ENCODE measurements at places on chromosomes 13 and 19.

- peak; percentile 58 for DNase-seq
Observed at GRCh38 chr19:1513499-1514294, 878 bp upstream of the ADAMTSL5 start.

DNA sequence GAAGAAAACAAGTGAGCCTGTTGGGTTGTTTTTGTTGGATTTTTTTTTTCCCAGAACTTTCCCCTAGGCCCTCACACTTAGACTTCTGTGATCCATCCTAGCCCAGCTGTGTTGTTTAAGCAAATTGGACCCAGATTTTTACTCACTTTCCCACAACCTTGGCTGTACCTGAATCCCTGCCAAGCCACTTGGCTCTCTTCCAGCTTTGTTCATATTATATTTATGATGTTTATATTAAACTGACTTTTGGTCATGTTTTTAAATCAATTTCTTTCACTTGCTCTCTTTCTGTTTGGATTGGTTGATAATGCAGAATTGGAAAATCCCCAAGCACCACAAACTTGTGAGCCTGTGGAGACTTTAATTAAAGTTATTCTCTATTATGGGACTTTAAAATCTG, 16.6 kb downstream of the OLFM4 start:
- no peak for DNase-seq

- no peak for DNase-seq
Observed at GRCh38 chr13:93859716-93860115, 619.8 kb downstream of the DCT start.

DNA sequence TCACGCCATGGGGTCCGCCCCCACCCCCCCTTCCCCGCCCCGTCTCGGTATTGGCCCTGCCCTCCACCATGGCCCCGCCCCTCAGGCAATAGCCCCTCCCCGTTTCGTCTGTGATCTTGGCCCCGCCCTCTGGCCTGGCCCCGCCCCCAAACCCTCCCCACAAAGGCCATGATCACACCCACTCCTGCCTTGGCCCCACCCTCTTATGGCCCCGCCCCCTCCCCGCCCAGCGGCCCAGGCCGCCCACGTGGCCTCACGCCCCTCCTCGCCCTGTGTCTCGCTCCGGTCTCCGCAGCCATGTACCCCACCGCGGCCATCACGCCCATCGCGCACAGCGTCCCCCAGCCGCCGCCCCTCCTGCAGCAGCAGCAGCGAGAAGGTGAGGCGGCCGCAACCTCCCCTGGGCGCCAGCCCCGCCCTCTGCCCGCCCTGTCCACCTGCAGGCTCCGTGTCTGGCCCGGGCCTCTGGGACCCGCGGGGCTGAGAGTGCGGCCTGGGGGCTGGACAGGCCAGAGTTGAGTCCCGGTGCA, 61.3 kb downstream of the CELF5 start:
- DNase-seq, result peak; percentile 37

- no peak for DNase-seq
Observed at GRCh38 chr13:46402178-46402577, 15.1 kb upstream of the RUBCNL start.

GRCh38 chr13:110921695-110922094, 6.8 kb upstream of the ANKRD10 start:
- DNase-seq, result no peak

DNA sequence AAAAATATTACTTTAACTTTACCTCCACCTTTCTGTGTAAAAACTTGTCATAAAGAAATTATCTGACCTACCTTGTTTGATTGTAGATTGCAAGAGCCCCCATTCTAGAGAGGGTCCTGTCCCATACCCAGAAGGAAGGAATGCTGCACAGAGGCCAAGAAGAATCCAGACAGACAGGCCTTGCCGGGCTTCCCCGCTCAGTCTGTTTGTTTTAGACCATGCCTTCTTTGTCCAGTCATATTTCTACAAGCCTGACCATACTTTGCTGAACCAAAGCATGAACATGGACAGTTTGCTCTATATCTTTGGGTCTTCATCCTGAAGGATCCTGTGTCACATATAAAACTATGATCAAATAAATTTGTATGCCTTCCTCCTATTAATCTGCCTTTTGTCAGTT, 95.8 kb upstream of the MYCBP2 start:
- DNase-seq, result no peak

- DNase-seq, result no peak
Observed at GRCh38 chr13:40764587-40765403, 6.2 kb downstream of the MRPS31 start.

DNA sequence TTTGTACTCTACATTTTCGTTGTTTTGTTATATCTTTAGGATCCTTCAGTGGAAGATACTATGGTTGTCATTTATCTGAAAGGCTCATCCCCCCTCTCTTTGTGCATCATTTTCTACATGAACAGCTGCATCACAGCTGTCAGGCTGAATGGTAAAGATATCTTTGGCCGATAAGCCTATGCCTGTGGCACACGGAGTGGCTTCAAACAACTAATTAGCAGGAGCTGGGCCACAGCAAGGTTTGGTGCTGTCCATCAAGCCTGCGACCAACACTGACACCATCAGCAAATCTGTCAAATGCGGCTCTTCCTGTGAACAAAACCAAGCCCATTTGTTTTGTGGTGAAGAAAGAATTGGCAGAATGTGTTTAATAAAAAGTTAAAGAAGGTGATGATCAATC, 334.4 kb downstream of the PCDH9 start:
- no peak for DNase-seq

DNA sequence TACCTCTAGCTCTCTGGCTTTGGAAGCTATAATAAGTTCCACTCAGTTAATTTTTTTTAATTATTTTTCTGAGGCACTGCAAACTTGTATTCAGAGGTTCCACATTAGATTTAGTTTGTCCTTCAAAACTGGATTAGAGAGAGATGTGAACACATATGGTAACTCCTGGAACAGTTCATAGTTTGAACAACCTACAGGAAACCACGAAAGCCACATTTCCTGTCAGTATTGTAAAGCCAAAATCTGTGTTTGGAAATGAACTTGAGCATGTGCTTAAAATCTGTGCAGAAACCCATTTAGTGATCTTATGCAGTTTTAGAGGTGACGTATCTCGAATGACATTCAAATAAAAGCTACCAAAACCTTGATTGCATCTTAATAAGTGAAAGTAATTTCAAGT, 1952.0 kb downstream of the OLFM4 start:
- DNase-seq, result no peak

DNA sequence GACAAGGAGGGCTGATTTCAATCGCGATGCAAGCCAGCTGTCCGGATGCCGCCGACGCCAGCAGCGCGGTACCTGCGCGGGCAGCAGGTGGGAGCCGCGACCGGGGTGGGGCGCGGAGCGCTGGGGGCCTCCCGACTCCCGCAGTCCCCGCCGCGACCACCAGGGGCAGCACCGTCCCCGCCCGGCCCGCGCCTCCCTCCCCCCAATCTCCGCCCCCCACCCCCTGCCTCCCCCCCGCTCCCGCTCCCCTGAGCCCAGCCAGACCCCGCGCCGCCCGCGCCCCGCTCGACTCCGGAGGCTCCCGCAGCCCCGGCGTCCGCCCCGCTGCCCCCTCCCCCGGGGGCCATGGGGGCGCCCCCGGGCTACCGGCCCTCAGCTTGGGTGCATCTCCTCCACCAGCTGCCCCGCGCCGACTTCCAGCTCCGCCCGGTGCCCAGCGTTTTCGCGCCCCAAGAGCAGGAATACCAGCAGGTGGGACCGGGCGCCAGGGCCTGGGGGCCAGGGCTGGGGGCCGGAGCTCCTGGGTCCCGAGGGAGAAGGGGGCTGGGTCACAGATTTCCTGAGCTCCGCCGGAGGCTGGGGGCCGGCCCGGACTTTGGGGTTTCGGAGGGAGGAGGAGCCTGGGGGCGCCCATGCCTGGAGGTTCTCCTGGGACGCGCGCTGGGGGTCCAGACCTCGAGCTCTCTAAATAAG, at the start of gene TTYH1:
Gene TTYH1, plus strand, starts transcription at position 257 of the 693 bp plus-strand sequence. Its CDS starts 89 bp downstream, at position 346.
- peak; percentile 44 for DNase-seq

DNA sequence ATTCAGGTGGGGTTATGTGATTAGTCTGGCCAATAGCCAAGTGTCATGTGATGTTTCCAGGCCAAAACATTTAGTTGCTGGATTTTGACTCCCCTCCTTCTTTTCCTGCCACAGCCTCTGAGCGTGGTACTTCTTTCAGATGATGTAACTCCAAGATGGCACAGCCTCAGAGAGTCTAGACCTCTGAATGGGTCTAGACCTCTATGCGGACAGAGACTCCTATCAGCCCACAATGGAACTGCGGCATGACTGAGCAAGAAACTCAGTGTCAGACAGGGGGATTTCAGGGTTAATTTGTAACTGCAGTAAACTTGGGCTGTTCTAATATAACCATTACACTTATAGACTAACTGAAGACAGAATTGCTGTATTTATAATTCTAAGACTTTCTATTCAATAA, 42.6 kb upstream of the ZDHHC20 start:
- DNase-seq, result no peak

DNA sequence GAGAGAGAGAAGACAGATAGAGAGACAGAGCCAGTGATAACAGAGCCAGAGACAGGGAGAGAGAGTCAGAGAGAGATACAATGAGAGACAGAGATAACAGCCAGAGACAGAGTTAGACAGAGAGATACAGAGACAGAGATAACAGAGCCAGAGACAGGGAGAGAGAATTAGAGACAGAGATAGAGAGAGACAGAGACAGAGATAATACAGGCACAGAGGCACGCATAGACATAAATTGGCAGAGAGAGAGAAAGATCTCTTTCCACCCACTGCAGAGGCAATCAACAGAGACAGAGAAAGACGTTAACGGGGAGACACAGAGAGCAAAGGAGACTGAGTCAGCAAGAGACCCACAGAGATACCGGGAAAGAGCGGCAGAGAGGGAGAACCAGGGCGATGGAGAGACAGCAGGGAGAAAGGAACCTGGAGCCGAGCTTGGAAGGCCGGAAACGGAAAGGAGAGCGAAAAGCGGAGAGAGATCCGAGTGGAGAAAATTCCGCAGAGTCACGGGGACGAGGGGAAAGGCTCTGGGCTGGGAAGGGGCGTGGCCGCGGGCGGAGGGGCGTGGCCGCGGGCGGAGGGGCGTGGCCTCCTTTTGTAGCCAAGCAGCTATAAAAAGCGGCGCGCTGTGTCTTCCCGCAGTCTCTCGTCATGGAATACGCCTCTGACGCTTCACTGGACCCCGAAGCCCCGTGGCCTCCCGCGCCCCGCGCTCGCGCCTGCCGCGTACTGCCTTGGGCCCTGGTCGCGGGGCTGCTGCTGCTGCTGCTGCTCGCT, at the start of gene TNFSF9:
Gene TNFSF9, plus strand, starts transcription at position 641 of the 777 bp plus-strand sequence. Its CDS starts 11 bp downstream, at position 652.
- peak; percentile 80 for DNase-seq

DNA sequence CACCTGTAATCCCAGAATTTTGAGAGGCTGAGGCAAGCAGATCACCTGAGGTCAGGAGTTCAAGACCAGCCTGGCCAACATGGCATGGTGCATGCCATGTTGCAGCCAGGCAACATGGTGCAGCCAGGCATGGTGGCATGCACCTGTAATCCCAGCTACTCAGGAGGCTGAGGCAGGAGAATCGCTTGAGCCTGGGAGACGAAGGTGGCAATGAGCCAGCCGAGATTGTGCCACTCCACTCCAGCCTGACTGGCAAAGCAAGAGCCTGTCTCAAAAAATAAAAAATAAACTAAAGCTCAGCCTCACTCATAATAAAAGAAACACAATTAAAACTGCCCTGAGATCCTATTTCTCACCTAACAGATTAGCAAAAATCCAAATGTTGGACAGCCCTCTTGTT, 49.7 kb upstream of the MAP3K10 start:
- DNase-seq, result no peak

GRCh38 chr13:24097667-24098066, 62.9 kb upstream of the SPATA13 start:
- DNase-seq, result no peak

DNA sequence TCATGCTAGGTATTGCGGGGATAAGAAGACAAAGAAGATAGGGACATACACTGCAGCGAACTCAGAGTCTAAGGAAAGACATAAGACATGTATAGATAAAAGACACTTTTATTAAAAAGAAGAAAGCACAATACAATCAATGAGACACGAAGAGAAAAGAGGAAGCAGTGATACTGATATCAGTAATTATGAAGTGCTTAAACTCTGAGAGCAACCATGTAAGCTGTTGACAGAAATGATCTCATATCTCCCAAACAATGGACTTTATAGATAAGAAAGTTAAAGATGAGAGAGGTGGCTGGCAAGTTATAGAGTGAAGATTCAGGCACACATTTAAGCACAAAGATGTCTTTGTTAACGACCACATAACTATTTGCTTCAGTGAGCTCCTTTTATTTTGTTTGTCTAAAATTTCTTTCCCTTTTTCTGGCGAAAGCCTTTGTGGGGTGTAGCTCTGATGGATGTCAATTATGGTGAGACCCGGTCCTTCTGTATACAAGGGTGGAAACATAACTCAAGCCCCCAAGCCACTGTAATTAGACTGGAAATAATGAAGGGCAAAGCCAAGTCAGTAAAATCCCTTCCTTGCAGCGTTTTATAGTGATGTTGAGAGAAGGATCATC, 818.0 kb upstream of the SLC10A2 start:
- no peak for DNase-seq

DNA sequence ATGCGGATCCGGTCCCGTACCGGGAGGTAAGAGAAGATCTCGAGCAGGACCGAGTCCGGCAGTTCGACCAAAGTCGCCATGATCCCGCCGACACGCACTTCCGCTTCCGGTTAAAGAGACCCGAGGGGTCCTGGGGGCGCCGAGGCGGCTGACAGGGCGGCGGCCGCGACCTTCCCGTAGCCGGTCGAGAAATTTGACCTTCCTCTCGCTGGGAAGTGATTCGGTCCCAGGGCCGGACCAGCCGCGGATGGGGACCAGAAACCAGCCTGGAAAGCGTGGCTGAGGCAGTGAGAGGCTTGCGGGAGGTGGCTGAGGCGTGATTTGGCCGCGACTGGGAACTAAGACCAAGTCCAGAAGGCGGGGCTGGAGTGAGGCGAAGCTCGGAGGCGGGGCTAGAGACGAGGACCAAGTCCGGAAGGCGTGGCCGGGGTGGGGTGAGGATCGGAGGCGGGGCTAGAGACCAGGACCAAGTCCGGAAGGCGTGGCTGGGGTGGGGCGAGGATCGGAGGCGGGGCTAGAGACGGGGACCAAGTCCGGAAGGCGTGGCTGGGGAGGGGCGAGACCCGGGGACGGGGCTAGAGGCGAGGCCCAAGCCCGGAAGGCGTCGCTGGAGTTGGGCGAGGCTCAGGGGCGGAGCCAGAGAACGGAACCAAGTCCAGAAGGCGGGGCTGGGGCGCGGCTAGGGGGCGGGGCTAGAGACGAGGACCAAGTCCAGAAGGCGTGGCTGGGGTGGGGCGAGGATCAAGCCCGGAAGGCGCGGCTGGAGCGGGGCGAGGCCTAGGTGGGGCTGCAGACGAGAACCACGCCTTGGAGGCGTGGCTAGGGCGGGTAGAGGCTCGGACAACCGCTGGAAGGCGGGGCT, at the start of gene FBXL12:
Gene FBXL12, minus strand, starts transcription at position 346 of the 862 bp plus-strand sequence. Its CDS starts 266 bp downstream, at position 80.
- DNase-seq, result peak; percentile 100

DNA sequence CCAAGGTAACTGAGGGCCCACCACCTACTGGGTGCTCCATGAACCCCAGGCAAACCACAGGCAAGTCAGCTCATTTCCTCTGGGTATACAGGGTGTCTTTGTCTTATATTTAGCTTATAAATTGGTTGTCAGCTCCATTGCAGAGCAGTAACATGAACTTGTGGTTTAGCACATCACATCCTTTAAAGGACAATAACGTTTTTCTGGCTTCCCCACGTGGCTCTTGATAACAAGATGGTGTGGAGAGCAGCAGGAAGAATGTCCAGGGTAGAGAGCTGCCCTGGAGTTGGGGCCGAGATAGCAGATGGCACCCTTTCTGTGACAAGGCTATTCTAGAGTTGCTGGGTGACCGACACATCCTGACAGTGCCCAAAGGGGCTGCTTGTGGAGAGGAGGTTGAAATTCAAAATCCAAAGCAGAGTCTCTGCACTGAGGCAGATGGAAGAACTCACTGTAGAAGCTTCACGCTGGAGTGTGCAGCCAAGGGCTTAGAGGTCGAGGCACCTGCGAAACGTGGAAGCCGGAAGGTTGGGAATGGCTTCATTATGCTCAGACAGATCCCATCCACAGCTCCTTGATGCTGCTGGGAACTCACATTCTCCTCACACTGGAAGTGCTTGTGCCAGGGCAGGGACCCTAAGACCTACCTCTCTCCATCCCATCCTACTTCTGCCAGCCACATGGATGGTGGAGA, 133.0 kb upstream of the FRY start:
- DNase-seq, result no peak

Data from stimulated activated CD4-positive, alpha-beta T cell treated with anti-CD3 and anti-CD28 coated beads, Interleukin-1b, Interleukin-23, amount 100 ng/mL, for 4 hours (primary cell).